ENCODE measurements at places on chromosomes 3 and 15.
A peak's percentile ranks its signal among the peaks of the same experiment; 100 is the strongest.

DNA sequence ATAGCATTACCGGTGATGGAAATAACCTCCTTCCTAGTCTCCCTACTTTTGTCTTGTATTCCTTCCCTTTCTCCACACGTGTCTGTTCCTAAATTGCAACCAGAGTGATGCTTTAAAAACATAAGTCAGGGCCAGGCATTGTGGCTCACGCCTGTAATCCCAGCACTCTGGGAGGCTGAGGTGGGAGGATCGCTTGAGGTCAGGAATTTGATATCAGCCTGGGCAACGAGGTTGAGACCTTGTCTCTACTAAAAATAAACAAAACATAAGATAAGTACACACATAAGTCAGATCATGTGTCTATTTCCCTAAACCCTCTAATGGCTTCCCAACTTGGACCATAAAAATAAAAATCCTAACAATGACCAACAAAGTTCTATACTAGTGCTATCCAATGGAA lies 18.4 kb downstream of the ARMC8 start:
- no peak for DNase-seq

GRCh38 chr3:87298111-87298718 lies 21.8 kb upstream of the POU1F1 start:
- no peak for DNase-seq

DNA sequence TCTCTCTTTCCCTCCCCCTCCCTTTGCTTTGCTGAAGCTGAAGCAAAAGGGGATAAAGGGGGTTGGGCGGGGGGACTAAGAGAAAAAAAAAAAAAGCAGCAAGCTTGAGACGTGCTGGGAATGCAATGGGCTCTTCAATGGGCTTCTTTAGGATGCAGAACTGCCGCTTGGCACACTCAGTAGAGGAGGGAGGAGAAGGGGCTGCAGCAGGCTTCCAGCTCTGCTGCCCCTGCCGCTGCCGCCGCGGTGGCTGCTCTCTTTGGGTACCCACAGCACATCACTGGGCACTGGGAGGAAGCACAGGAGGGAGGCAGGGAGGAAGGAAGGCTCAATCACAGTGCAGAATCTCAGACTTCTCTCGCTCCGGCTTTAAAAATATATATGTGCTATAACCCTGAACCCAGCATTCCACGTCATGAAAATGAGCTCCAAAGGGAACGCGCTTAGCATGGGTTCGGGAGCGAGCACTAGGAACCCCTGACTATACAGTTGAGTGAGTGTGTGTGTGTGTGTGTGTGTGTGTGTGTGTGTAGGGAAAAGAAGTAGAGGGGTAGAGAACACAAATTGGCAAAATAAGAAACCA lies 3.5 kb downstream of the SLITRK3 start:
- no peak for DNase-seq

DNA sequence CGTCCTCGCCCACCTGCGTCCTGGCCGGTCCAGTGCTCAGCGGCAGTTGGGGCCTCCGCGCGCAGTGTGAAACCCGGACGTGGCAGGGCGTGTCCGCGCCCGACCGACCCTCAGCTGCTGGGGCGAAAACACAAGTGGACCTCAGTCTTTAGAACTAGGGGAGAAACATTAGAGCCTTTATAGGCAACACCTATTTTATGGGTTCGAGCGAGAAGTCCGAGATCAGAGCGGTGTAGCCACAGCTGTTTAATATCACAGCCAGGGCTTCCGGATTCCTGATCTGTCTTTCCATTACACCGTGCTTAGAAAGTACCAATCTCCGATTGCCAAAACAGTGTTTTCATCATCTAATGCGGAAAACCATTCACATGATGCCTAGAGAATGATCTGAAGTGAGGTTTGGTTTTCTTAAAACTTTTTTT lies 506 bp downstream of the RAD51 start:
- DNase-seq, result no peak

DNA sequence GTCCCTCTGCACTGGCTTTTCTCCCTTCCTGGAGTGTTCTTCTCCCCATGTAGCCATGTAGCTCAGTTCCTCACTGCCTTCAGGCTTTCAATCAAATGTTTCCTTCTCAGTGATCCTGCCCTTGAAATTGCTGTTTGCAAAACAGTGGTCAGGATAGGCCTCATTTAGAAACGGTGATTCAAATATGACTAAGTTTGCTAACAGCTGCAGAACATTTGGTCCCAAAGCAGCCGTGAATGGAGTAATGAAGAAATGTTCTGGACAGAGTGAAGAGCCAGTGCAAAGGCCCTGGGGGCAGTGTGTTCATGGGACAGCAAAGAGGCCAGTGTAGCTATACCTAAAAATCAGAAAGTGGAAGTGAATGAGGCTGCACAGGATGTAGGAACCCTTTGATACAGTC lies 223.4 kb downstream of the FEZF2 start:
- DNase-seq, result no peak

DNA sequence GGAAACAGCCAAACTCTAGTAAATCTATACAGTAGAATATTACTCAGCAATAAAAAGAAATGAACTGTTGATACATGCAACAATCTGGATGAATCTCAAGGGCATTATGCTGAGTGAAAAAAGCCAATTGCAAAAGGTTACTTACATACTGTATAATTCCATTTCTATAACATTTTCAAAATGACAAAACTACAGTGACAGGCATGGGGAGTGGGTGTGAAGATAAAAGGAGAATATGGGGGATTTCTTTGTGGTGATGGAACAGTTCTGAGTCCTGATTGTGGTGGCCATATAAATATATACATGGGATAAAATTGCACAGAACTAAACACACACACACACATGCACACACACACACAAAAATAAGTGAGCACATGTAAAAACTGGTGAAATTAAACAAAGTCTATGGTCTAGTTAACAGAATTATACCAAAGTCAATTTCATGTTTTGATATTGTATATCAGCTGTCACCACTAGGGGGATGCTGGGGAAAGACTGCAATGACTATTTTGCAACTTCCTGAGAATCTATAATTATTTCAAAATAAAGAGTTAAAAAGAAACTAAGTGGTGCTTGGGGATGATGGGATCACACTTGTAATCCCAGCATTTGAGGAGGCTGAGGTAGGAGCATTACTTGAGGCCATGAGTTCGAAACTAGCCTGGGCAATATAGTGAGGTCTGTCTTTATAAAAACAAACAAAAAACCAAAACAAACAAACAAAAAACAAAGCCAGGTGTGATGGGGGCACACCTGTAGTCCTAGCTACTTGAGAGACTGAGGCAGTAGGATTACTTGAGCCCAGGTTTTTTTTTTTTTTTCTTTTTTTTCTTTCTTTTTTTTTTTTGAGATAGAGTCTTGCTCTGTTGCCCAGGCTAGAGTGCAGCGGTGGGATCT lies 66.0 kb downstream of the SPTSSB start:
- no peak for DNase-seq

GRCh38 chr15:99452010-99452409 lies 113.8 kb upstream of the MEF2A start:
- DNase-seq, result peak; percentile 12

GRCh38 chr15:62242999-62243398 lies 77.9 kb upstream of the C2CD4B start:
- no peak for DNase-seq

DNA sequence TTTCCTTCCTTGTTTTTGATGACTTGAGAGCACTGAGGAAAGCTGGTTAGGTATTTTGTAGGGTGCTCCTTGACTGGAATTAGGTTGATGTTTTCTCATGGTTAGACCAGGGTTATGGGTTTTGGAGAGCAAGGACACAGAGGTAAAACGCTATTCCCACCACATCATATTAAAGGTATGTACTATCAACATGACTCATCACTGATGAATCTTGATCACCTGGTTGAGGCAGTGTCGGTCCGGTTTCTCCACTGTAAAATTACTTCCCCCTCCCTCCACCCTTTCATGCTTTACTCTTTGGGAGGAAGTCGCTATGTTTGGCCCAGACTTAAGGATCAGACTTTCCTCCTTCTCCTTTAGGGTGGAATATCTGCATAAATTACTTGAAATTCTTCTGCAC lies 201.6 kb downstream of the EDEM1 start:
- no peak for DNase-seq

GRCh38 chr3:161766331-161766730 lies 269.7 kb downstream of the OTOL1 start:
- DNase-seq, result no peak

GRCh38 chr3:197367081-197367780 lies 68.8 kb upstream of the DLG1 start:
- no peak for DNase-seq

GRCh38 chr3:181839916-181840297 lies 128.2 kb downstream of the SOX2 start:
- DNase-seq, result no peak

GRCh38 chr15:89002830-89003229 lies 85.4 kb upstream of the ABHD2 start:
- DNase-seq, result no peak

DNA sequence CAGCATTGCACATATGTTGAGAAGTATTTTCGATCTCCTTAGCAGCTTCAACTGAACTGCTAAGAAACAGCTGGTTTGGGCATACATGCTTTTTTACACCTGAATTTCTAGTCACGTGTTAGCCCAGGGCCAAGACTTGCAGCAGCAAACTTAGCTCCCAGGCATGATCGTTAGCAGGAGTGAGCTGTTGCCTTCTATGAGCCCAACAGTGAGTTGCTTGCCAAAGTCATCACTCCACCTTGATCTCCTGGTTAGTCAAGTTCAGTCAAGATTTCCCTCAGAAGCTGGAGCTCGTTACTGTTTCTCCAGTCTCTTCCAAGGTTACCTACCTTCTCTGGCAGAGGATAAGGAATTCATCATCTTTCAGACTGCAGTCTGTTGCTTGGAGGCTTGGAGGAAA lies 100.4 kb upstream of the SEMA6D start:
- no peak for DNase-seq

DNA sequence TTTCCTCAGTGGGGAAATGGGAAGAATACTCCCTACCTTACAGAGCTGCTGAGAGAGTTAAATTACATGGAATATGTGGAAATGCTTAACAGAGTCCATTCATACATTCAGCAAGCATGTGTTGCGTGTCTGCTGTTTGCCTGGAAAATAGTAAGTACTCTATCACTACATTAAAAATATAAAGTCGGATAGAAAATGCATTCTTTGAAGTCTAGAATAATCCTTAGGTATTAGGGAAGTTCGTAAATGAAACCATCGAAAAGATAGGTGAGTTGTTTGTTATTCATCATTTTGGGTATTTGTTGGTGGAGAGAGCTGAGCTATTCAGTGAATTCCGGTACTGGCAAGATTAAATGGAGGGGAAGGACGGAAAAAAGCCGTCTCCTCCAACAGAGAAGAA lies 200.1 kb downstream of the OPA1 start:
- DNase-seq, result no peak

DNA sequence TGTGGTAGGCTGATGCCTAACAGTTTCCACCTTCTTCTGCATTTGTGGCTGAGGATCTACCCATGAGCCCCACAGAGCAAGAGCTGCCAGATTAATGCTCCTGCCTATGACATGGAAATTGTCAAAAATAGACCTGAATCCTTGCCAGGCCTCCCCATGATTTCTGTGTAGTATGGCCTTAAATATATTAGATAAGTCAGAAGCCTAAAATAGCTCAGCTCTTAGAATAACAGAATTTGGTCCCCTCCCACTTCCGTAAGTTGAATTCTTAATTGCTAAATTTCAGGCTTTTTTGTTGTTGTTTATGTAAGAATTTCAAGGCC lies 129.0 kb downstream of the SERPINI1 start:
- DNase-seq, result no peak

DNA sequence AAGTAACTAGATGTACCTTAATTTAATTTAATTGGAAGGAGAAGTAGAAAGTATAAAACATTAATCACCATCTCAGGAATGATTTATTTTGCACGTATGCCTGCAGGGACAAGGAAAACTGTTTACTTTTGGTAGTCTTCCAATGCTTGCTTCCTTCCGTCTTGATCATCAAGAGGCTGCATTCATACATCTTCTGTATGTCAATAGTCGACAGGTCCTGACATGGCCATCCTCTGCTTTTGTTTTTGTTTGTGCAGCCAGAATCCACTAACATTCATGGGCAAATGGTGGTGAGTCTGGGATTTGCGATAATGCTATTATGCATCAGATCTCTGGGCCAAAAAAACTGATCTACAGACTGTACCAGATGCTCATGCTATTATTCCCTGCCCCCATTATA lies 56.6 kb upstream of the ZPLD1 start:
- no peak for DNase-seq

GRCh38 chr15:31758126-31758525 lies 272.2 kb upstream of the CHRNA7 start:
- DNase-seq, result no peak

- DNase-seq, result no peak
Measured at GRCh38 chr3:124663690-124664089, 66.6 kb upstream of the UMPS start.

DNA sequence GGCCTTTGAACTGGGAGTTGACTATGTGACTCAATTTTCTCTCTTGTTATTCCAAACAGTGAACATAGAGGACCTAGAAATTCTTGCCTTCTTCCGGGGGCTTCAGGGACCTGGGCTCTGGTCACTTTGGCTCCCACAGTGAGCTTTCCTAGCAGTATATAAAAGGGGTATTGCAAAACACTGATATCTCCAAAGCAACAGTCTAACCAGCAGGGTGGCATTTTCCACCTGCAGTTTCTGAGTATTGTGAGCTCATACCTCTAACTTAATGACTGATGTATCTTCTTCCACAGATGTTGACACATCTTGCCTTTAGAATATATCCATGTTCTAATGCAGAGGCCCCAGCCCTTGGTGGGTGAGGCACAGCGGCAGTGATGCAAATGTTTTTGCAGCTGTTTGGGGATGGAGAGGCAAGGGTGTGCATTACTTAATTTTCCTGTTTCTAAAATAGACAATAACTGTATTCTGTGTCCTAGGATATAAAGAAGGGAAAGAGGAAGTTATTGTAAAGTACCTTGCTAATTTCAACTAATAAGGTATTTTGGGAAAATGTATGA lies 45.7 kb upstream of the ADGRG7 start:
- DNase-seq, result no peak

DNA sequence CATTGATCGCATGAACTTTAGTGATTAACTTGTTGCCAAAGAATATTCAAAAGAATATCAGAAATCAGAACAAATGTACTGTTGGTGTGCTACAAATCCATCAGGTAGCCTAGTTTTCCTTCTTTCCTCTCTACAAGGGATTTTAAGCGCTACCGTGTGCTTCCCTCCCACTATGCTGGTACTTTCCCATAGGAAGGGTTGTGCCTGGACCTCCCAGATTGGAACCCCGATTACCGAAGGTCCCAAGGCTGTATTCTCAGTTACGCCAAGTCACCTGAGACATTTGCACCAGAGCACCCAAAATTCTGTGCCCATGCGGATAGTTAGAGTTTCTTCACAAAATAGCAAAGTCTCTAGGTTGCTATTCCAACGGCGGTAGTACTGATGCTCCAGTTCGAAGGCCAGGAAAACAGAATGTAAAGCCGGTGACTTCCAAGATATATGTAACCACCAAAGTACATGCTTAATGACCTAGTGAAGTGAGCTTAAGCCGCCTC lies 23.4 kb upstream of the GATM start:
- DNase-seq, result no peak

GRCh38 chr15:67117370-67117769 lies 52.0 kb downstream of the SMAD3 start:
- DNase-seq, result no peak

GRCh38 chr3:17811646-17812045 lies 69.2 kb upstream of the TBC1D5 start:
- DNase-seq, result no peak

All from effector CD8-positive, alpha-beta T cell (primary cell).